ENCODE measurements at places on chromosomes 12 and 14.

DNA sequence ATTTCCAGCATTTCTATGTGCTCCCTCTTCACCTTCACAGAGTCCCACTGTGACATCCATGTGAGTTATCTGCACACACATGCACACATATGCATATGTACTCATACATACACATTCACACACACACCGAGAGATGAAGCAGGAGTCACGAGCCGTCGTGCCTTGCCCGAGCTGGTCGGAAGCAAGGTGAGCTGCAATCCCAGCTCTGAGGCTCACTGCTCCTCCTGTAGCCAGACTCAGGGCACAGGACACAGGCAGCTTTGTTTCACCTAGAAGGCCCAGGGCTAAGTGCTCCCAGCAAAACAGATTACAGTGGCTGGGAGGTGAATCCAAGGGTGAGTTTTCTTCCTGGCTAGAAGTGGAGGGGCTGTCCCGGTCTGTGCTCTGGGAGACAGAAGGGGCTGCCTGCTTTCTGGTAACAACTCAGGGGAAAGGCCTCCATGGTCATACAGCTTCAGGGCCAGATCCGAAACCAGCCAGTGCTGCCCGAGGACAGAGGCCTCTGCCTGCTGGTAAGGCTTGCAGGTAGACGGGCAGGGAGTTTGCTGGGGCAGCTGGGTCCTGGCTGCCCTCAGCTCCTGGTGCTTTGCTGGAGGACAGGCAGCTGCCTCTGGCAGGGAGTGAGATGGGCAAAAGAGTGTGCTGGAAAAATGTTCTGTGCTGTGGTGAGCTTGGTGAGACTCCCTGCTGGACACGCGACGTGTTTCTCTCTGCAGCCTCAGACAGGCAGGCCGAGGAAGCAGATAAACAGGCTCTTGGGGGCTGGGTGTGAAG, 123.7 kb downstream of the CRACR2A start:
- no peak for DNase-seq

DNA sequence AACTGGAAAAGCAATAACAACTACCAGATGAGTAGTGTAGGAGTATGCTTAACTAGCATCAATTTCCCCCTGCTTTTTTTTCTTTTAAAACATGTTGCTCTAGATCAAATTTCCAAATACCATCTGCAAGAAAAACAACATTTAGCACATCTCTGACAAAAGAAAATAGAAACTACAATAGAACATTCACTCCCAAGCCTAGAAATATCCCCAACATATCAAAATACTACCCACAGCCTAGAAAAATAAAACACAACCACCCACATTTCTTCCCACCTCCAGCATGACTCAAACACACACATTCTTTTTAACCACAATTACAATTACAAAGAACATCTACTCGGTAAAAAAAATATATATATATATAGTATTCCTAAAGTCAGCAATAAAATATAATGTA, 120.0 kb downstream of the PPFIA2 start:
- DNase-seq: no peak

DNA sequence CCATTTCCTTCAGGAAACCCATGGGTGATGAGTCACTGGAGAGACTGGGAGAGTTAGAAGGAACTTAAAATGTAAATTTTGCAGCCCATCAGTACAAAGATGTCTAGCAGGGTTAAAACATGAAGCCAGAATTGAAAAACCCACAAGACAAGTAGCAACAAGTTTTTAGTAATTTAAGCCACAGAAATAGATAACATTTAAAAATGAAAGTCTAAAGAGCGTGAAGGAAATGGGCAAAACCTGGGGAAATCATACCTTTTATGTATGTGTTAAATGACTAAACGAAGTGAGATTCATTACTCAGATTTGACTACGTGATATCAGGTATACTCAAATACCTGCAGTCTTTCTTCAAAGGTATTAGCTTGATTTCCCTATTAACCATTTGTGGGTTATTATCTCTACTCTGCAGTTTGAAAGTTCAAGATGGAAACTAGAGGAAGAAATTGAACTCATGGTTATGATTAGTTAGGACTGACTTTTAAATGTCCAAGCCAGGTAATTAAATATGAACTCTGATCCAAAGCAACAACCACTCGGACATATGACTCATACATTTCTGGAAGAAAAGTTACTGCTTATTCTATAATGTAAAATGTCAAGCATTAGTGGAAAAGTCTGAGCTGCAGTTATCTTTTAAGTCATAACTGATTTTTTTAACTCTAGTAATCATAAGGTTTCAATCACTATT, 84.1 kb downstream of the ITPR2 start:
- no peak for DNase-seq

DNA sequence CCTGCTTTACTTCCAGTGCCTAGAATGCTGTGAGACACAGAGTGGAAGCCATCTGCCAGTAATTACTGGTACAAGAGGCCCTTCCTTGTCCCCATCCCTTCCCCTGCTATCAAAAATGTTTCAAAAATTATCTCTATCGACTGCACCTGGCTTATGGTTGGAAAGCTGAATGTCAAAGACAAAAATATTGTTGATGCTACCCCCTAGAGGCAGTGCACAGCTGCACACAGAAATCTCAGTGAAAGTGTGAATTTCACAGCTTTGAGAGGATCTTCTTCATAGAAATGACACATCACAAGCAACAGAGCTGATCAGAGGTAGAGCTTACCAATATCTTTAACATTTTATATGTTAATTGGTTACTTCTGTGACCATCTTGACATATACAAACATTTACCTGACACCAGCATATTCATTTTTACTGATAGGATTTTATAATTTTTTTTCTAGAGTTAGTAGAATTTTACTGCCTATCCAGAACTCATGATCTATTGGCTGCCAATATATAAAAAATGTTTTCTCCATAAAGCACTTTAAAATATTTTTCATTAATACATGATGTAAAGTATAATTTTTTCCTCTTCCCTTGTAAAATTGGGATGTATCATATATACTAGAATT, 138.0 kb downstream of the AACS start:
- no peak for DNase-seq

DNA sequence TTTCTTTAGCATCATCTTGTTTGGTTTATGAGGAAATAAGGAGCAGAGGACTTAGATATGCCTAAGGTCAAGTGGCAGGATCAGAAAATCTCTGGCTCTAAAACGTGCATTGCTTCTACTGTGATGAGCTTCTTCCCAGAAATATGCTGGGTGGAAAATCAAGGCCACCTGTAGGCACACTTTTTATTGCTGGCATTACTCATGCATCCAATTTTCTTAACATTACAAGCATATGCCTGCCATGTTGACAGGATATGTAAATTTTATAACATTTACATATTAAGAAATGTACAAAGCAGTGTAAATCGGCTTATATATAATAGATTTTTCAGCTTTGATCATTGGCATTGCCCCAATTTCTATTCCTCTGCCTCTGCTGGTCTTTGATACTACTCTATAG, 409.6 kb downstream of the TMEM132D start:
- DNase-seq: no peak

GRCh38 chr14:44165936-44166335, 341.1 kb downstream of the FSCB start:
- DNase-seq: no peak

DNA sequence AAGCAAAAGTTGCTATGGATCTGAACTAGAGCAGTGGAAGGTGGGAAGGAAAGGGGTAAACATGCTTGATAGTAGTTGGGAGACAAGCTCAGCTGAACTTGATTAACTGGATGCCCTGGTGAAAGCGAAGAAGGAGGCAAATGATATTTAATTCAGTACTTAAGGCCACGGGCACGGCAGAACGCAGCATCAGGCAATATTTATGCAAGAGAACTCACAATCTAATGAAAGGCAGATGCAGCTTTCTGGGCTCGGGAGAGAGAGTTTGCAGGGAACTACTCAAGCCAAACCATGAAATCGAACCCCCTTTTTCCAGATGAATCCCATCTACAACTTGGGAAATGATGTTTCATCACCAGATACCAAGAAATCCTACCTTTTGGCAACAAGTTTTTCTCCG, 3.5 kb upstream of the CNIH1 start:
- peak; percentile 89 for DNase-seq

DNA sequence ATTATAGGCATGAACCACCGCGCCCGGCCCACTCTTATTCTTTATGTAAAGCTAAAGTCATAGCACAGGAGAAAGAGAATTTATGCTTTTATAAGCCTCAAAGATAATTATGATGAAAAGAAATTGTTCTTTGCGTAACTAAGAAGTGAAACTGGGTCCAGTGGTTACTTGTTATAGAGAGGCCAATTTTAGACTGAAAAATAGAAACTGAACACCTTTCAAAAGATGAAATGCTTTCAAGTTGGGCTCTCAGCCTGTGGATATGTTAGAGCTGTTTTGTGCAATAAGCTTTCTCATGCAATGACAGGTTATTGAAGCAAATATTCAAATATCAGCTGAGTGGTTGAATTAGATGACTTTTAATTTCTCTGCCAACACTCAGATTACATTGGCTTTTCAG, 7.9 kb downstream of the TMEM253 start:
- no peak for DNase-seq

DNA sequence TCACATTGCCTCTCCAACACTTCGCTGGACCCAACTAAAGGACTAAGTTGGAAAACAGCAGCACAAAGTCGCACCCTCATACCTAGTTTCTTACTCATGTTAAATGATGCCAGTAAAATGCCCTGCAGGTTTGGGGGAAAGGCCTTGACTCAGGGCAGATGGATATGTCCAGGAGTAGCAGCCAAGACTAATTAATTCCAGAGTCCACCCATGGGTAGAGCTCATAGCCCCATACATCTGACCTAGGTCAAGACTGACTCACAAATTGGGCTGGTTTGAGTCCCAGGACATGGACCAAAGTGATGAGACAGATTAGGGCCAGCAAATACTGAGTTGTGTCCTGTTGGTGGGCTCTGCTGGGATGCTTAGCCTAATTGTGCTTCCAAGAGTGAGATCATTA, 224.0 kb upstream of the BTG1 start:
- DNase-seq: peak; percentile 84

- DNase-seq: no peak
These were observed 84.0 kb downstream of the RNF34 start for GRCh38 chr12:121483949-121484348.

GRCh38 chr12:46483572-46484395, 111.2 kb upstream of the SLC38A2 start:
- peak; percentile 64 for DNase-seq

DNA sequence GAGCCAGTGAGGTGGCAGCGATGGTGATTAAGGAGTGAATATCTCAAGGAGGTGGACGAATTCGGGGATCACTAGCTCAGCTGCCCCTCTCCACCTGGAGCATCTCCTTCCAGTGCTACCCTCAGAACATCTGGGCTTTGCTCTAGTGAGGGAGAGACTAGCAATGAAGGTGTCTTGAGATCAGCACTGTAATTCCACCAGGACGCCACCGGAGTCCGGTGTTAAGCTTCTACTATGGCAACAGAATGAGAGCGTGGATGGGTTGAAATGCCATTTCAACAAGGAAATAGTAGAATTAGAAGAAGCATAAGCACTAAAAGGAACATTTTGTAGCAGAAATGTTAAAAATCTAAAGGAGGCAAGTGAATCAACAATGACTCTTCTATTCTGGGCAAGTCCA, 61.1 kb downstream of the NTF3 start:
- DNase-seq: no peak

DNA sequence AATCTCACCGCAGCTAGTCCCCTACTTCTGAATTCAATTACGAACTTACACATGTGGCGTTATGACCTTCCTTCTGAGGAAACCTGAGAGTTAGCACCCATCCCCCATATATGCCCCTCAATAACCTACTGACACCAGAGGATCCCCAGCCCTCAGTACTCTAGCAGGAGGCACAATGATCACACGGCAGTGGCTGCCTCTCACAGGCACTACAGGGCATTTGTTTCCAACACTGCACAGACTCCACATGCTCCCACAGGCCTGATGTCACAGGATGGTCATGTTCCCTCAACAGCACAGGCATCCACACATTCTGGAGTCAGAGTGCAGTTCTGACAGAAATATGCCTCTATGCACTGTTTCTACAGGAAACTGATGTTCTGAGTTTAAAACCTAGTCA, 17.4 kb downstream of the PPP1CC start:
- DNase-seq: no peak

GRCh38 chr12:18752280-18752920, 14.5 kb downstream of the CAPZA3 start:
- peak; percentile 98 for DNase-seq

GRCh38 chr14:53908416-53908815, 48.2 kb downstream of the BMP4 start:
- DNase-seq: no peak

GRCh38 chr12:116559162-116559935, at the start of gene MAP1LC3B2:
Gene MAP1LC3B2, plus strand, starts transcription at chr12:116559381. Its CDS starts 16,562 bp downstream, at chr12:116575943.
- peak; percentile 88 for DNase-seq

GRCh38 chr12:83322809-83323208, 636.1 kb downstream of the TMTC2 start:
- no peak for DNase-seq

GRCh38 chr14:74875941-74876913, at the start of gene PROX2:
Gene PROX2, minus strand, starts transcription at chr14:74876145. Its CDS starts 12,311 bp downstream, at chr14:74863834.
- peak; percentile 69 for DNase-seq

- DNase-seq: peak; percentile 30
These were observed 24.0 kb upstream of the MDM1 start for GRCh38 chr12:68356060-68356695.

- no peak for DNase-seq
These were observed 6.7 kb upstream of the MTA1 start for GRCh38 chr14:105412771-105413543.

- DNase-seq: no peak
These were observed 18.6 kb downstream of the ZDHHC17 start for GRCh38 chr12:76782526-76782925.

GRCh38 chr14:37903343-37904191, 304.1 kb upstream of the SSTR1 start:
- peak; percentile 63 for DNase-seq

- DNase-seq: no peak
These were observed 592.5 kb upstream of the FLRT2 start for GRCh38 chr14:84937449-84937848.
